ENCODE measurements at places on chromosomes 5 and 9.

- DNase-seq = peak; percentile 53
Observed at GRCh38 chr5:75601996-75602395, 9.3 kb upstream of the ANKDD1B start.

DNA sequence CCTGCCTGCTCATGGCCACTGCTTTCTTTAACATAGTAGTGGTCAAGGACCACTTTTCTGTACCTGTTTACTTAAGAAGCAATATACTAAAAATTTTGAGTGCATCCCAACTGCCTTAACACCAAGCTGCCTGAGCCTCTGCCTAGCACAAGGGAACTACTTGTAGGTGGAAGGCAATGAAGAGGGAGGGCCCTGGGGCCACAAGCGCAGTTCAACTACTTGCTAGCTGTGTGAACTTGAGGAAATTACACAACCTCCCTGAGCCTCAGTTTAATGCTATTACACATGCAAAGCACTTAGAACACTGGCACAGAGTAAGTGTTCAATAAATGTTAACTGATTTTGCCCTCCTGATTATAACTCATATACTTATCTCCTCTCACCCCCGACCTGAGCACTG, 6.3 kb downstream of the ARL15 start:
- no peak for DNase-seq

DNA sequence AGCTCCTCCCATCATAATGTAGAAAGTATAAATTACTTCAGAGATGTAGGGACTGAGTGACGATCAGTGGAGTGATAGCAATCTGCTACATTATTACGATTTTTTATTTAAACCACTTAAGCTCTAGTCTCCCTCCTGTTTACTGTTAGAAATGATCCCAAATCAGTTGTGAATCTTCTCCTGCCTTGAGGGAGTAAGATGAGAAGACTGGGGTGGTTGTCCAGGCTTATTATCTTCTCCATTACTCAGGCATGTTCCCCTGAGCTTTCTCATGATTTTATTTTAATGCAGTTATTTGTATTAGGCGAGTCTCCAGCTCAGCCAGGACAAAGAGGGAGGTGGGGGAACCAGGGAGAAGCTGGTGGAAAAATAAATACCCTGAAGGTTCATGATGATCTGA, 48.2 kb upstream of the CTNNA1 start:
- no peak for DNase-seq

DNA sequence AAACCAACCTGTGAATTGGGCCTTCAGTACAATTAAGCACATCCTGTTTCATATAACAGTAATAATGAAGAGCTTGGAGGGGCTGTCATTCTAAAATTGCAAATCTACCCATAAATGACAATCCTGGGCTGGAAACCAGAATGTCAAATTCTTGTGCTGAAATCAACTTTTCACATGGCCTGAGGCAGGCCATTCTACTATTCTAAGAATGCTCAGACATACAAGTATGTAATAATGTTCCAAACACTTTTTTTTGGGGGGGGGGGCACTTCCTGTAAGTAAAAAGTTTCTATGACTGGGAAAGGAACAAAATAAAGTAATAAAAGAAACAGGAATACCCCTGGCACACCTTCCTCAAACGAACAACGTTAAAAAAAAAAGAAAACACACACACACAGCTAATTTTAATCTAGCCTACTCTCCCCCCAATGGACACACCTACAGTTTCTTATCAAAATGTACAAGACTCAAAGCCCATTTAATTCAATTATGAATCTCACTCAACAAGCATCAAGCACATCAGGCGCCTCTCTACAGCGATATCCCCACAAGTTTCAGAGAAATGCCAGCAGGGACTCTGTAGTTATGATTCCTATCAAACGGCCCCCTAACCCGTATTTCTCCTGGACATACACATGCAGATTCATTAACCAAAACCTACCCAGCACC, 1.4 kb downstream of the ETF1 start:
- peak; percentile 29 for DNase-seq

DNA sequence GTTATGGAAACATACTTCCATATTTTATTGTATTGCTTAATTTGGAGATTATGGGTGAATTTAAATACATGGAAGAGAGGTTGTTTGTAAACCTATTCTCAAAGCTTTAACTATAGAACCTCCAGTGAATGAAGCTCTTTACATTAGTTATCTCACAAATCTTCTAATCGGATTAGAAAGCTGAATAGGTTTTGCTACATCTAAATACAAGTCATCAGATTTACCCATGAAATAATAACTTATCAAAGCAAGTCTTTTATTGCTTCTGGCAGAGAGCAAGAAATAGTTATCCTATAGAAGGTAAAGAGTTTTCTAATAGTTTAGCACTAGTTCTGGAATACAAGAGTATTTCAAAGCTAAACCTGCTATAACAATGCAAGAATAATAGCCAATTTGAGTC, 104.4 kb upstream of the SREK1 start:
- DNase-seq = no peak

DNA sequence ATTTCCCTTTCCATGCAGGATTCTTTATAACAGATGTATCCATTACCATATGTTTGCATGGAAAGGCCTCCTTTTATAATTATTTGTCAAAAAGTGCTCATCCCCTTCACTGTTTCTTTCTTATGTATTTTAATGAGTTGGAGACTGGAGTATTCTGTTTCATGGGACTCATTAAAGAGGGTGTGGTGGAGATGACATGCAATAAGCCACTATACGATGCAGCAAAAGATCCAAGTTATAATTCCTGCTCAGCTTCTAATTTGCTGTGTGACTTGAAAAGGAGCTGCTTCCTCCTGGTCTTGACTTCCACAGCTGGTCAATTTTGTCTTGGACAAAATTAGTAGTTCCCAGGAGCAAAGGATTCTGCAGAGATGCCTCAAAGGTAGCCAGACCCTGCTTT, 13.9 kb downstream of the SGCD start:
- no peak for DNase-seq

DNA sequence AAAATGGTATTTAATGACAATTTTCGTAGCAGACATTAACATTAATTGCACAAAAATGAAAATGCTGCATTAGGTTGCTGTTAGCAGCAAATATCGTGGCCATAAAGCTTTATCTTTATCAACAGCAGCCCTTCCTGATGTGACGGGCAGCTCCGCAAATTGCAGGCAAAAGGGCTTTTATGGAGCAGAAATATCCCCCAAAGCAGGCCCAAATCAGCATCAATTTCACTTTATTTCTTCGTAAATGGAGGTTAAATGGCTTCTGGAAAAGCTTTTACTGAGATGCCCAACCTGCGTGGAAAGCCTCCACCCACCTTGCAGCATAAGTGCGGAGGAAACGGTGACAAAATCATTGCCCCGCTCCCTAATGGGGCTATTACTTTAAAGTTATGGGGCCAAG, 77.9 kb upstream of the BARHL1 start:
- no peak for DNase-seq

GRCh38 chr5:26807231-26808199, 230.9 kb downstream of the CDH9 start:
- DNase-seq = no peak

DNA sequence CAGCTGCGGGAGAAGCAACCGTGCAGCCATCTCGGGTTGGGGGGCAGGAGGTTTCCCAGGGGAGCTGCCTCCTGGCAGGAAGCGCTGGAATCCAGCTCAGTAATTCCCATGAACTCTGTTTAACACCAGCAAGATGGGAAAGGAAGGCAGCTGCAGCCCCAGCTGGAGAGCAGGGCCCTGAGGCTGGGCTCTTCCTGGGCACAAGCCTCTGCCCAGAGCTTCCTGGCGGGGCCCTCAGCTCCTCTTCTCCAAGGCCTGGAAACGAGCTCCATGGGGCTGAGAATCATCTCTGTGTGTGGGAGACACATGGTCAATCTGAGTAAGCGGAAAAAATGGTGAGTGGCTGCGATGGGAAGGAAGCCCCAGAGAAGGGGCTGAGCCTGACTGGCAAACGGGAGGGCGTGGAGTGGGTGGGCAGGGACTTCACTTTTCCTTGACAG, 6.3 kb downstream of the MRPL36 start:
- peak; percentile 52 for DNase-seq

GRCh38 chr5:137361280-137361679, 137.8 kb downstream of the SPOCK1 start:
- DNase-seq = peak; percentile 21

DNA sequence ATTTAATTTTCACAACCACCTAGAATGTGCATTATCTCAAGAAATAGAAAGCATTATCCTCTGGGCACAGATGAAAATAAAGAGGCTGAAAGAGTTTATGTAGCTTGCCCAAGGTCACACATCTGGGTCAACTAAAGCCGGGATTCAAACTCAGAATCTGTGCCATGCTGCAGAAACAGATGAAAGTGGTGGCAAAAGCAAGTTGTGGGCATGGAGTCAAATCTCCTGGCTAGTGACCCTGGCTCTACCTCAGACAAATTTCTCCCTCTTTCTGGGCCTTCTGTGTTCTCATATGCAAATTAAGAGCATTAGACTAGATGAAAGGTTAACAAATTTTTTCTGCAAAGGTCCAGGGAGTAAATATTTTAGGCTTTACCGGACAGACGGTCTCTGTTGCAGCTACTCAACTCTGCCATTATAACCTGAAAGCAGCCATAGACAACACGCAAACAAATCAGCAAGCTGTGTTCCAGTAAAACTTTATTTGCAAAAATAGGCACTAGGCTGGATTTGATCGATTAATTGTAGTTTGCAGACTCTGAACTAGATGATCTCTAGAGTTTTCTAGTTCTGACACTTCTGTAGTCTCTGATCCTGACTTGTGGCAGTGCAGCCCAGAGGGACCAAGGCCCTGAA, 6.0 kb upstream of the ADRA1B start:
- no peak for DNase-seq

DNA sequence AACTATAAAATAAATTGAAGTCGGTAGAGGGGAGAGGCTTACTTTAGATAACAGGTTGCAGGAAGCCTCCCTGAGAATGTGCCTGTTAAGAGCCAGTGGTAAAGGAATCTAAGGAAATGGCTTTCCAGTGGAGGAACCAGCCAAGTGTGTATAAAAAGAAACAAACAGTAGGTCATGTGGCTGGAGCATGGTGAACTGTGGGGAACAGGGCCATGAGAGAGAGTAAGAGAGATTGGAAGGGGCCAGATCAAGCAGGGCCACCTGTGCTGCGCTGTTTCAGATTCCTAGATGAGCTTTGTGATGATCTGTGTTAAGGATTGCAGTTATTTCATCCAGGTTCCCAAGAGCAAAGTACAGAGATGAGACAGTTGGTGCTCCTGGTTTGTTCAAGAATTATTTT, 152.7 kb upstream of the SGCD start:
- DNase-seq = no peak

DNA sequence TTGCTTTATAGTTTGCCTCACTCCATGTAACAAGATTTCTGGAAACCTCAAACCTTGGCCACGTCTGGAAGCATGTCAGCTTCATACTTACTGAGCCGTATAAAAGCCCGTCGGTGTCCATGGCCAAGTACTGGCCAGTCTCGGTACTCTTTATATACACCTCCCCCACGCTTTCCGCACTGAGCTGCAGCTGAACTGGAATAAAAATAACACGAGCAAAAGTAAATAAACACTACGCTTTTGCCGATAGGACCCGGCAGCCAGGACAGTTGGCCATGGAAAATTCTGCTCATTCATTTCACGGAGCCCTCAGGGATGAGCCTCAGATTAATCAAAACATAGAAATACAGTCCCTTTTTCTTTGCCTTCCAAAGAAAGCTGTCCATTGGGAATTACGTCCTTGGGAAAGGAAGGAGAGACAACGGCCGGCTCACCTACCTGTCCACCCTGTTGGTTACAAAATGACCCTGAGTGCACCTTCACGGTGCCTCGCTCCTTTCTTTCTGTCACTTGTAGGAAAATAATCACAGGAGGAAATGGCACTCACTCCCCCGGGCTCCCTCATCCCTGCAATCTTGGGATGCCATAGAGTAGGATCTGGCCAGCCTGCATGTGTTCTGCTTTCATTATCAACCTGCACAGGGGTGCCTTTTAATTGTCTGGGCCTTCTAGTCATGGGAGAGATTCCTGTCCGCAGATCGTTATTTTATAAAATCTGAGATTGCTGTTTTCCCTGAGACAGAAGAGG, 85.1 kb downstream of the FGF1 start:
- DNase-seq = peak; percentile 83

DNA sequence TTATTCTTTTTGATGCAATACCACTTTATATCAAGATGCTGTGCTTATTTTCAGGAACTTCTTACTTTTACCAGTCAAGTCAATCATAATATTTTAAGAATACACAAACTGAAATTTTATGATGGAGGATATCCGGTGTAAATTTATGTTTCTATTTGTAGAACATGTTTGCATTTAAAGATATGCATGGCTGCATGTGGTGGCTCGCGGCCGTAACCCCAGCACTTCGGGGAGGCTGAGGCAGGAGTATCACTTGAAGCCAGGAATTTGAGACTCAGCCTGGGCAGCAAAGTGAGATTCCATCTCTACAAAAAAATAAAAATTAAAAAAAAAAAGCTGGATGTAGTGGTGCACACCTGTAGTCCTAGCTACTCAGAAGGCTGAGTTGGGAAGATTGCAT, 73.5 kb upstream of the ALDH1A1 start:
- no peak for DNase-seq

- no peak for DNase-seq
Observed at GRCh38 chr5:76427206-76428140, 24.4 kb downstream of the IQGAP2 start.

DNA sequence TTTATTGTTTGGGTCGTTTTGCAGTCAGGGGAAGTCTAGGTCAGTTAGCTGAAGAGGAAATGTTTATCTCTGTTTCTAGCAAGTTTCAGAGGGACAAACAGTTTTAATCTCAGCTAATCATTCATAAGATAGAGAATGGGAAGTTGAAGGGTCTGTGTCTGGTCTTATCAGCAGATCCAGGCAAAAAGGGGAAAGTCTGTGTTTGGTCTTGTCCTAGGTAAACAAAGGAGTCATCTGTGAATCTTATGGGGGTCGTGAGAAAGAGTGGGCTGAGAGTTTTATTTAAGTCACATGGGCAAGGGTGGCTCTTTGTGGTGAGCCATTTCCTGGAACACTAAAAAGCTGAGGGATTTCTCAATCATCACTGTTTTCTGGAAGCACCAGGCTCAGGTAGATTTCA, 5.6 kb upstream of the SNCAIP start:
- peak; percentile 33 for DNase-seq

DNA sequence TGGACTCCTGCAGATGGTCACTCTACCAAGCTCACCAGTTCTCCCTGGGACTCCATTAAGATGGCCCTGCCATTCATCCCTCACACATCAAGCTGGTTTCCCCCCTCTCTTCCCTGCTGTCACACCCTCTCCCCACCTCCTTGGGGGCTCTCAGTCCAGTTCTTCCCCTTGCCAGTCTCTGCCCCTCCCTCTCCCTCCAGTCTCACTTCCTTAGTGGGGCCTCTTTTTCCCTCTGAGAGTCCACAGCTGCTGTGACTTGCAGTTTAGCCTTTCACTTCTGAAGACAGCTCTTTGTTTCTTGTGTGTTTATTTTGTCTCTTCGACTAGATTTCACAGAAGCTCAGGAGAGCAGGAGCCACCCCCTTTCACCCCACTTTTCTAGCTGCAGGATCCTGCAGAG, 10.5 kb downstream of the DOCK2 start:
- no peak for DNase-seq

All from fibroblast of villous mesenchyme (primary cell).